Epithelial cell of proximal tubule (primary cell): ENCODE measurements at places on chromosomes 2 and 18.
A peak's percentile ranks its signal among the peaks of the same experiment; 100 is the strongest.

DNA sequence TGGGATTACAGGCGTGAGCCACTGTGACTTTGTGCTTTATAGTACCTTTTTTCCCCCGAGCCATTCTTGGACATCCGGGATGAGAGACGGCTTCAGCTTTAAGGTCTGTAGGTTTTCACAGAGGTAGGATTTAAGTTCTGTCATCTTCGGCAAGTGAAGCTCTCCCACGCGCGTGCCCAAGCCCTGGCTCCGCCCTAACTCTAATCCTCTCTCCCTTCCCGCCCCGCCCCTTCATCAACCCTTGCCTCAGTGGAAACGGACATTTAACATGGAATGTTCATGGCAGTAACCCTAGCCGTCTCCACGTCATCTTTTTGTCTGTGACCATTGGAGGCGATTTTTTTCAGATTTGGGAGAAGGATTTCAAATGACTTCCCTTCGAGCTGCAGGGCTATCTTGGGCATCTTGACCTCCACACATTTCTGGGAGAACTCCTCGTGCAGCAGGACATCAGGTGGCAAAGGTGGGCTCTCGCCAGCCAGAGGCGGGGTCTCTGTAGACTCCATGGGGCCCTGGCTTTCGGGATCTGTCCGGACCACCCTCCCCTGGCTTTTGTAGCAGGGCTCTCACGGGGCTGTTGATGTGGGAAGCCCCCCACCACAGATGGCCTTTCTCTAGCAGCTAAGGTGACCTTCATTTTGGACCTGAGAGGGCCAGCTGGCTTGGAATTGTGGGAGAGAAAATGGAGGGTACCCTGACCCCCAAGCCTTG lies 6.8 kb downstream of the COLEC11 start:
- no peak for DNase-seq

GRCh38 chr2:238864207-238865014 lies 16.5 kb downstream of the TWIST2 start:
- DNase-seq, result peak; percentile 76

GRCh38 chr2:61210332-61210981 lies 48.5 kb downstream of the C2orf74 start:
- peak; percentile 7 for DNase-seq

GRCh38 chr2:18273205-18273604 lies 287.2 kb downstream of the RDH14 start:
- DNase-seq, result no peak

GRCh38 chr2:222751238-222751637 lies 79.8 kb downstream of the MOGAT1 start:
- no peak for DNase-seq

GRCh38 chr2:56505885-56506284 lies 322.1 kb downstream of the CCDC85A start:
- DNase-seq, result no peak

- DNase-seq, result no peak
Measured at GRCh38 chr2:25373269-25373981, 31.7 kb upstream of the DNMT3A start.

DNA sequence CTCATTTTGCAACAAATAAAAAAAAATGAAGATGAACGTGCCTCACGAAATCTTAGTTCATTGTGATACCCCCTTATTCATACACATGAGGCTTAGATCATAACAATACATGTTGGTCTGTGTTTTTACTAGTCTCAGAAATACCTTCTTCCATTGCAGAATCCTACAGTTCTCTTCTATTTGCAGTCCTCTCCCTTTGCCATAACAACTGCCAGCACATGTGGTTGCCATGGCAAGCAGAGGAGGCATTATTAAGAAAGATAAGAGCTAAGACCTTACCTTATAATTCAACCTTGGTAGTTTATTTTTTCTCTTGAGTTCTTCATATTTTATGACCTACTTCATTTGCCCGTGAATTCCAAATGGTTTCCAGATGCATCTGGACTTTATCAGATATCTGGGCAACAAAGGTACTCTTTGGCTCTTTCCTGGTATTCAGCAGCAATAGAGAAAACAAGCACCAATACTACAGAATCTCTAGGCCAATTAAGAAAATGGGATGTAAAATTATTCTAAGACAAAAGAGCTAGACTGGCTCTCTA lies 524.0 kb downstream of the CMPK2 start:
- DNase-seq, result no peak

DNA sequence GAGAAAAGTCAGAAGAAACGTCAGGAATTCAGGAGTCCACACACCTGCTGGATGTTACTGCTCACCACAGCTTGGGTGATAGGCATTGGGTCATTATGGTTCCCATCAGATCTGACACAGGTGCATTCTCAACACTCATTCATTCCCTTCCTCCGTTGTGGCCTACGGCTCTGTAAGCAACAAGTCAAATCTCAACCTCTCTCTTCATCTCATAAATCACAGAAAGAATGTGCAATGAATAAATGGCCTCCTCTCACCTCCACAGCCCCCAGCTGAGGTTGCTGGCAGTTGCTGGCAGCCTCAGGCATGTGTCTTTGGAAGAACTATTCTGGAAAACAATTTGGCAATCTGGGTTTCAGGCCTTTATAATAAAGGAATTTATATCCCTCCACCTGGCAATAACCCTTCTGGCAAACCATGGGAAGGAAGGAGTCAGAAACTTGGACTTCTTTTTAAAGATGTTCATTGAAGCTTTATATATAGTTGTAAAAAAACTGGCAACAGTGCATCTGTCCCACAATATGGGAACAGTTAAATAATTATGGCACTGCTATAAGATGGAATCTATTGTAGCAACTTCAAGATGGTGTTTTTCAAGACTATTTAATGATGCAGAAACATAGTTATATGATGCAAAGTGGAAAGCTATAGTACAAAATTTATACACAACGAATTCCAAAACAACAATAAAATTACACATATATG lies 175.4 kb downstream of the ANAPC1 start:
- DNase-seq, result no peak

DNA sequence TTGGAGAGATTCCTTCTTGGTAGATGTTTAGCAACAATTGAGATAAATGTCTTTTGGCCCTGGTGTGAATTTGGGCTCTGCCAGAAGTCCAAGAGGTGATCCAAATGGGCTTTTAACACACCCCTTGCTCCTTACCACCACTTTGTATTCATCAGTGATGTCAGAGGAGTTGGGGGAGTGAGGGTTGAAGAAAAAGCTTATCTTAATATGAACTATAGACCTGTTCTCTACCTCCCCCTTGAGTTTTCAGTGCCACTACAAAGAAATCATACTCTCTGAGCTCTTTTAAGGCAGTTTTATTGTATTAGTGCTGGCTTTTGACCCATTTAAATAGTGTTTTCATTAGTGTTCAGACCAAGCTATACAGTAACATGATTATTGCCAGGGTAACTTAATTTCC lies 229.1 kb downstream of the PHLPP1 start:
- no peak for DNase-seq

DNA sequence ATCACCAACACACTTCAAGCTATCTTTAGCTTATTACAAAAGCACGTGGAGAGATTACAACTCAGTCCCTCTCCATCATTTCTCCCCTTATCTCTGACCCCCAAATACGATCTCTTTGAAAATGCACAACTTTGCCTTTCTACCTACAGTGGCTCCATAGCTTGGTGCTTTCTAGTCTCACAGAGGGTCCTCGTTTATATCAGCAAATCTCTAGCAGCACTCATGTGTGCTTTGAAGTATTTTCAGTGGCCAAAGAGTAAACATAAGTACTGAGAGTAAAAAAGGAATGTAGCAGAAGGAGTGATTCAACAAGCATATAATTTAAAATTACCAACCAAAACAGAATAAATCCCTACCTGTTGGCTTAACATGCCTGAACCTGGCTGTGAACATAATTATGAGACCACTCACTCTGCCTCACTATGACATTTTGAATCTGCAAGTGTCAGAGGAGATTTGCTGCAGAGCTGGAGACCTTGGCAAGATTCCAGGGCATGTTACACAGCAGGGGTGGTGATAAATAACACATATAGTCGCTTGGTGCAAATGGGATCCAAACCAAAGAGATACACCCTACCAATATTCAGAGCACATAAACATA lies 54.6 kb downstream of the LAMA3 start:
- no peak for DNase-seq

- no peak for DNase-seq
Measured at GRCh38 chr2:146978577-146979555, 866.0 kb upstream of the ACVR2A start.

DNA sequence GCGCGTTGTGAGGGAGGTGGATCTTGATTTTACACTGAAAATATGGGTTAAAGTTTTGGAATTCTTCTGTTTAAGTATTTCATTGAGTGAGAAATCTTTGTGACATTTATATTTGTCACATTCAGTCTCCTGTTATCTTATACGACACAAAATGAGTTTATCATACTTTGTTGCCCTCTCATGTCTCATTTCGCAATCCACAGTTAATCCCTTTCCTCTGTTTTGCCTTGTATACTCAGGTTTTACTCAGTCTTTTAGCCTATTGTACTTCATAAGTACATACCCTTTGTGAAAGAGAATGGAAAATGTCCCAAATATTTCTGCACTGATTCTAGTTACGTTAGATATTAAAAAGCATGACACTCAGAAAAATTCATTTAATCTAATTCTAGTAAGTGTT lies 142.7 kb downstream of the ATP9B start:
- no peak for DNase-seq

DNA sequence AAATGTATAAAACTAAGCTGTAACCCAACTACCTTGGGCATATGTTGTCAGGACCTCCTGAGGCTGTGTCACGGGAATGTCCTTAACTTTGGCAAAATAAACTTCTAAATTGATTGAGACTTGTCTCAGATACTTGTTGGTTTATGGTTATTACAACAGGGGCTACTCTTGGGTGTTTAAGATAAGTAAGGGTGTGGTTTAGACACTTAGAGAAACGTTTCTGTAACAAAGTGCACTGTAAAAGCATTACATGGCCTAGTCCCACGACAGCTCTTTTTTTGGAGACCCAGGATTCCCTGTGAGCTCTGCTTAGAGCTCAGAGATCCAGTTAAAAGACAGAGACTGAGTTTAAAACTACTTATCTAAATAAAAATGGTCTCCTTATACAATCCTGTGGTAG lies 32.3 kb upstream of the LIPG start:
- no peak for DNase-seq

GRCh38 chr2:128573116-128573515 lies 254.4 kb upstream of the HS6ST1 start:
- no peak for DNase-seq

DNA sequence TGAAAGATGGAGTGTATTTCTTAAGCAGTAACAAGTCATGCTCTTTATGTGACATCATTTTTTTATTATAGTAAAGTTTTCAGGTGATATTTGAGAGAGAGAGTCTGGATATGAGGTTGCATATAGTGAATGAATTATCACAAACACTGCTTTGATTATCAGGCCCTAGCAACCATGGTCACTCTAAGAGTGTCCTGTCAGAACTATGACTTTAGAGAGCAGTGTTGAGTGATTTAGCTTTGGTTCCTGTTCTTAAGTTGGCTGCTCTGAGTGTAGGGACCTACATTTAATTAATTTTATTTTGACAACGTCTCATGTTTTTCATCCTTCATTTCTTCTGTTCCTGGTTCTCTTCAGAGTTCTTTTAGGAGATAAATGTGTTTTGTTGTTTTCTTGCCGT lies 275.5 kb downstream of the KCNJ3 start:
- no peak for DNase-seq

- no peak for DNase-seq
Measured at GRCh38 chr2:239942090-239942489, 83.1 kb downstream of the NDUFA10 start.

DNA sequence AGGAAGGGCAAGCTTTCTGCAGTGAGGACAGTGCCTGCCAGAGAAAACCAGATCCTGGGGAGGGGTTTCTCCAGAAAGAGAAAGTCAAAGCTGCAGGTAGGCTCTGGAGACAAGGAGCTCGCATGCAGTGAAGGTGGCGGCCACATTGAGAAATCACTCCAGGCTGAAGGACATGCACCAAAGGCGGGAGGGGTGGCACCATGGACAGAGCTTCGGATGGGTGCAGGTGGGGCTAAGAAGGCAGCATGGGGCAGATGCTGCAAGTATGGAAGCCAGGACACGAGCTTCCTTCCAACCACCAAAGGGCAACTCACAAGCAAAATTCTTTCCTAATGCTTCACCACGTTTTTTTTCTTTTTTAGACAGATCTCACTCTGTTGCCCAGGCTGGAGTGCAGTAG lies 104.4 kb upstream of the SLC35G4 start:
- no peak for DNase-seq

DNA sequence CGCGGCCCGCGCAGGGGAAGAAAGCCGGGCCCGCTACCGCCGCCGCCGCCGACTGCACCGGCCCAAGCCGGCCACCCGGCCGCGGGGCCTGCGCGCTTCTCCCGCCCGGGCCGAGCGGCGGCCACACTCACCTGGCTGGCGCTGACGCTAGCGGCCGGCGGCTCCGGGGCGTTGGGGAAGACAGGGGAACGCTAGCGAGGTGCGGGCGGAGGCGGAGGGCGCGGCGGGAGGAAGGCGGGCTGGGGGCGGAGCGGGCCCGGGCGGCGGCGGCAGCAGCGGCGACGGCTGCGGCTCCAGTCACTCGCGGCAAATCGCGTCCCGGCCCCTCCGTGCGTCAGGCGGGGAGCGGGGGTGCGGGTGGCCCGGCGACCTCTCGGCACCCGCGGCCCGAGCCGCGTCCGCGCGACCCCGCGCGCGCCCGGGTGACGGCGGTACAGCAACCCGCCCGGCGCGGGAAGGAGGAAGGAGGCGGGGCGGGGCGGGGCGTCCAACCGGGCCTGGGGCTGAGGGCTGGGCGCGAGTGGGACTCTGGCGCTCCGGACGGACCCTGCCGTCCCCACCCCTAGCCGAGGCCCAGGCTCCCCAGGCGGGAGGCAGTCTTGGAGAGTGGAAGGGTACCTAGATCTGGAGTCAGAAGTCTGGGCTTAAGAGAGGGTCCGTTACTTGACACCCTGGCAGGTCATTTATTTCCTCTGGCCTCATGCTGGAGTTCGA lies at the start of gene SESTD1:
TSS of gene SESTD1 (minus strand) at position 465 of the 714 bp plus-strand sequence. CDS start 72,991 bp downstream, outside the sequence.
- no peak for DNase-seq

DNA sequence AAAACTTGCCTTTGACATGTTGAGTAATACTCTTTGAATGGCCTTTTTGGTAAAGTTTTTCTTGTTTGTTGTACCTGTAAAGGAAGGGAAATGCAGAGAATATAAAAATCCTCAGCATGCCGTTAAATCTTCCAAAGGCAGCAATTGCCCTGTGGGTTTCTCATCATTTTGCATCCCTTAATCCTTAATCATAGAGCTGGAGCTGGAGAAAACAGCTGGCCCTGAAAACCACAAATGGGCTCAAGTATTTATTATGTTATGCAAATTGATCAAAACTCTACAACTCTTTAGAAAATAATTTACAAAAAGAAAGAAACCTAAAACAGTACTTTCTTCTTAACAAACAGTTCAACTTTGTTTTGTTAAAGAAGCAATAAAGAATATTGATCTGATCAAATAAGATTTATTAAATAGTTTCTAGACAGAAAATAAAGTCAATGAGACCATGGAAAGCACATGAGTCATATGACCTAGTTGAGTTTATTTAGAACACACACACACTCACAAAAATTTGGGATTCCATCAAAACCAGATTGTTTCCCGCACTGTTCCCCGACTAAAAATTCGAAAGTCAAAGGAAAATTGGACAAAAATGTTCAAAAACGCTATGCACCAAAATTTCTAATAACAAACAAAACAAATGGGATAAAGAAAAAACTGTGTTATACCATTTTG lies 309.0 kb downstream of the GULP1 start:
- no peak for DNase-seq
